ENCODE measurements at places on chromosomes 5 and 9. TPM values are rescaled to one million over a fixed set of nuclear protein-coding genes. Genes with fewer than 3 reads are reported as not detected.

STKLD1 gene
- total RNA-seq = 0.36 TPM

ZFP62 gene
- total RNA-seq = 32.0 TPM

ECSCR gene
- 3.9 TPM for total RNA-seq

SLC36A2 gene
- total RNA-seq = not detected

CENPP gene
- total RNA-seq = 2.4 TPM

PTPN3 gene
- total RNA-seq = 29.4 TPM

SPINK4 gene
- 13.9 TPM for total RNA-seq

GDF9 gene
- 0.50 TPM for total RNA-seq

TMEM174 gene
- total RNA-seq = not detected

PRKAA1 gene
- 95.4 TPM for total RNA-seq

DNA sequence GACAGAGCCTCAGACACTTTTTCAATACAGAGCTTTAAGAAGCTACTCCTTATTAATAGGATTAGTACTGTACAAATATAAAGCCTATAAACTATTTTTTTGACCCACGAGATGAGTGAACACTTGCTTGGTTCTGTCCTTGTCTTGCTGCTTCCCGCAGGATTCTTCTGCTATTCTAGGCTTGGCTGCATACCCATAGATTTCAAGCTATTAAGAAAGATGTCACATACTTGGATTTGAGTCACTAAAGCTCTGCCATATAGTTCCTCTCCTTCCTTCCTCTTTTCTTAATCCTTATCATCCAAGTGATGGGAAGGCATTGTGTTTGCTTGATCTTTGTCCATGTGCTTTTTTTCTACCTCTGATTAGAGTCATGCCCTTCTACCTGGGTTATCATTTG is 361.2 kb upstream of the TRPC7 start:
- DNase-seq = no peak

DNA sequence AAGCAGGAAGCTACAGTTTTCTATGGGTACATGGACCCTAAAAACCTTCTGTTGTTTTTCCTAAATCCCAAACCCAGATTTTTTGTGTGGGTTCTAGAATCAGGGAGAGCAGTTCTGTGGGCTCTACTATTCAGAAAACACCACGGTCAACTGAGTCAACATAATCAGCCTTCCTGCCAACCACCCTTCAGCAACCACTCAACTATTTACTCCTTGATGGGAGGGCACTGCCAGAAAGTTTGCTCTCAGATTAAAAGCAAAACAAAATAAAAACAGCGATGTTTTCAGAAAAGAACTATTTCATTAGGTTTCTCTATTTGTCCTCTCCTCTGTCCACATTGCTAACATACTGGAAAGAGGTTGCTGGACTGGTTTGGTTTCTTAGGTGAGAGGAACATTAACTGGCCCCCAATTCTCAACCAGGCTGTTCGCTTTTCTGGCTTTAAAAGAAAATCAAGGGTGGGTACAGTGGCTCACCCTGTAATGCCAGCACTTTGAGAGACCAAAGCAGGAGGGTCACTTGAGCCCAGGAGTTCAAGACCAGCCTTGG is 72.3 kb downstream of the GCNT1 start:
- DNase-seq = no peak

DNA sequence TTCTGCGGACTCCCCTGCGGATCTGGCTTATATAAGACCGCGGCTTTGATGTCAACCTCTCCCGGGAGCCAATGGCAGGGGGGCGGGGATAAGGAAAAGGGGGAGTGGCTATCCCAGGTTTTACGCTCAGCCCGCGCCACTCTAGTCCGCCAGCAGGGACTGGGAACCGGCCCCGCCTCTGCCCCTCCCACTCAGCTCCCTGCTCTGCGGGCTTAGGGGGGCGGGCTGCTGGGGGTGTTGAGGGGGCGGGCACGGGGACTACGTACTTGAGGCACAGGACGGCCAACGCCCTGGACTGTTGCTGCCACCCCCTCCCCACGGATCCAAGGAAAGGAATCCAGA is at the start of gene HAND1:
Gene HAND1, minus strand, starts transcription at position 4 of the 342 bp plus-strand sequence. CDS start 219 bp downstream, outside the sequence.
- DNase-seq = peak; percentile 76

GRCh38 chr5:140186267-140186671 is 11.3 kb downstream of the CYSTM1 start:
- DNase-seq = no peak

DNA sequence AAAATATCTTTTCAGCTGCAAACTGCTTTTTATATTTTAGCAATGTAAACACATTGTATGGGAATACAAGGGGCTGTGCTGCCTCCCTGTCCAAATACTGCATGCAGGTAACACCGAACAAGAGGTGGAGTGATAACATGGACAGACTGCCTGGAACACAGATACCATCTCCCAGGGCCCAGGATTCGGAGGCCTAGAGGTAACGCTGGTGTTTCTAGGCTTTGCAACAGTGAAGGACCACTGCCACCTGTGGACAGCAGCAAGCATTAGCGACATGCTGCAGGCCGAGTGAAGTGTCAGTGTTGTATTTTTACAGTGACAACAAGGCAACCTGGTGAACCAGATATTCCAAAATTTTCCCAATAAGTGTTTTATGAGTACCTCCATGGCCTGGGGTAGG is 379.1 kb downstream of the DMRT2 start:
- peak; percentile 17 for DNase-seq

DNA sequence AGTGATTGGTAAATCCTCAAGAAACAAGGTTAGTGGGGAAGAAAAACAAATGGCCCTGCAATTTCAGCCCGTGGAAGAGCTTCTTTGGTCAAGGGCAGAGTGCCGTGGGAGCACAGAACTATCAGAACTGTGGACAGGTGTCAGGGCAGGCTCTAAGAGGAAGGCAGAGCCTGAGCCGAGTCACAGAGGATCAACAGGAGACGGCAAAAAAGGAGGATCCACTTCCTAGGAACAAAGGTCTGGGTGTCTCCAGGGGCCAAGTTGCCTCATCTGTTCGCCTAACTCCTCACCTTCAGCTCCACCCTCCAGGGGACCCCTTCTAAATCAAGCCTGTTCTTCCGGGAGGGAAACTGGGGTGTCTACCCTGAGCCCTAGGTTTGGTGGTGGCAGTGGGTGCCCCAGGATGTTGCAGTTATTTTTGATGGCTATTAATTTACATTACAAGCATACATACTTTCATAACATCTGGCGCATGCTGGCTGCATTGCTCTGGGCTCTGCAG is 88.0 kb downstream of the FEM1C start:
- no peak for DNase-seq

GRCh38 chr9:98906273-98907040 is 37.2 kb upstream of the COL15A1 start:
- DNase-seq = no peak

DNA sequence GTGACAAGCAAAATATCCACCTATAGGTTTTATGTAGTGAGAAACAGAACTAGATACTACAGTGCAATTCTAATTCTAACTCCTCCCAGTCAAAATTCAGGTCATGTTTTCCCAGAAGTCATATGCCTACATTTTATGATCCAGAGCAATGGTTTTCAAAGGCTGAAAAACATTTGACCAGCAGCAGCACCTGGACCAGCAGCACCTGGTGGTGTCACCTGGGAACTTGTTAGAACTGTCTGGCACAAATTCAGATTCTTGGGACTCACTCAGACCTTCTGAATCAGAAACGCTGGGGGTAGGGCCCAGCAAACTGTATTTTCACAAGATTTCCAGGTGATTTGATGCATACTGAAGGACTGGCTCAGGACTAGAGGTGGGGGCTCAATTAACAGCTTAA is 367.7 kb upstream of the RFX3 start:
- no peak for DNase-seq

DNA sequence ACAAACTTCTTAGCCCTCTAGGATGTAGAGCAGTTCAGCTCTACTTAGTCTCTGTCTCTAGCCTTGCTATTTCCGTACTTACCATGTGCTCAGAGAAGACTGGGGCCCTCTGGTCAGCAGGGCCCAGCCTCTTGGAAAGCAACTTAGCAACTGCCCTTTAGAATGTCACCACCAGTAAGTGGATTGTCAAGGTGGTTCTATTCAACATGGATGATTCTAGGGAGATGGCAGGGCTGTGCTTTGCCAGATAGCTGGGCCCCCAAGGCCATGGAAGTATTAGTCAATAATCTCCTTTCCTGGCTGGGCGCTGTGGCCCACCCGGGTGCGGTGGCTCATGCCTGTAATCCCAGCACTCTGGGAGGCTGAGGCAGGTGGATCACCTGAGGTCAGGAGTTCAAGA is 177.6 kb upstream of the MVB12B start:
- no peak for DNase-seq

- DNase-seq = no peak
These were observed 68.9 kb downstream of the RASEF start for GRCh38 chr9:82993856-82994605.

GRCh38 chr9:77166193-77166592 is 11.1 kb upstream of the VPS13A start:
- no peak for DNase-seq

DNA sequence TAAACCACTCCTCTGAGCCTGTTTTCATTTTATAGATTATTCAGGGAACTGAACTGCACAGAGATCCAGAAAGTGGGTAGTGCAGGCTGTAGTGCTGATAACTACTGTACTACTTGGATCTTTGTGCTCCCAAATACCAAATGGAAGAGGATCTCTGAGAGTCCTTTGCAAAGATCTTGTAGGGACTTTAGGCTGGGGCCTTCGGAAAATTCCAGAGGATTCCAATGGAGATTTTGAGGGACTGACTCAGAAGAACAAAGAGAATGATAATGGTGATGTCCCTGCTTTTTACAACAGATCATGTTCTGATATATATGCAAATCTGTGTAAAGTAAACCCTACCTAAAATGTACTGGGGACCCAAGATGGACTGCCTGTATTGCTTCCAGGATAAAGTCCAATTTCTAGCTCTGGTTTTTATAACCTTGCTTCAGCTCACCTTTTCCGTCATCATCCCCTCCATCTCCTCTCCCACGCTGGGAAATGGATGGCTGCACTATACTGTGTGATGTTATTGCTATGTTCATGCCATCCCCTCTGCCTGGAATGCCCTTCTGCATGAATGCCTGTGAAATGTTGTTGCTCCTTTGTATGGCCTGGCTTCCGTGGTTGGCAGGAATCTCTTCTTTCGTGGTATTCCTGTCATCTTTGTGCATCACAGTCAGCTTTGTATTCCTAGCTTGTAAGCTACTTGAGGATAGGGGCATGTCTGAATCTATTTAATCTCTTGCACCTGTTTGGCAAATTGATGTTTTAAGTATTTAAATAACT is 9.7 kb upstream of the PSMD5 start:
- no peak for DNase-seq

DNA sequence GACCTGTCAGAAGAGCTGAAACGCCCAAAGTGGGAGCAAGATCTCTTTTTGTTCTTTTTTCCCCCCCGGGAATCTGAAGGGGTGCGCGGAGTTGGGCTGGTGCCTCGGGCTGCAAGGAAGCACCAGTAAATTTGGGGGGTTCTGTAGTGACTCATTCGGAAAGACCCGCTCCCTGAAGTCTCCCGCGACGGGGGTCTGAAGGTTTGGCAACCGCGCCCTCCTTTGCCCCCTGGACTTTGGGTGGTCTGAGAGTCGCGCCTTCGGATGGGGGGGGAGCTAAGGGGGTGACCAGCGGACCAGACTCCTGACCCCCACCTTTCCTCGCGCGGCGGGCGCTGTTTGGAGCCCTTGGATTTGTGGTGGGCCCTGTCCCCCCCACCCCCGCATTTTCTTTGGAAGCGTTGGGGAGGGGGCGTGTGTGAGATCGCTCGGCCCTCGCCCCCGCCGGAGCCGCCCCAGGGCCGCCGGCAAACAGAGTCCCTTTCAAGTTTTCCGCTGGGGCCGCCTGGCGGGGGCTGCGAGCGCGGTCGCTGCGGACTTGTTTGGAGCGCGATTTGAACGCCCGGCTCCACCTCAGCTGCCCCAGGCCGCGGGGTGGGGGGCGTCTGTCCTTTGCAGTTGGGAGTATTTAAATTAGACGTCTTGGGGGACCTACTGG is 2.0 kb downstream of the CXXC5 start:
- DNase-seq = peak; percentile 64

- DNase-seq = no peak
These were observed 83.7 kb upstream of the IRX4 start for GRCh38 chr5:1966461-1966860.

DNA sequence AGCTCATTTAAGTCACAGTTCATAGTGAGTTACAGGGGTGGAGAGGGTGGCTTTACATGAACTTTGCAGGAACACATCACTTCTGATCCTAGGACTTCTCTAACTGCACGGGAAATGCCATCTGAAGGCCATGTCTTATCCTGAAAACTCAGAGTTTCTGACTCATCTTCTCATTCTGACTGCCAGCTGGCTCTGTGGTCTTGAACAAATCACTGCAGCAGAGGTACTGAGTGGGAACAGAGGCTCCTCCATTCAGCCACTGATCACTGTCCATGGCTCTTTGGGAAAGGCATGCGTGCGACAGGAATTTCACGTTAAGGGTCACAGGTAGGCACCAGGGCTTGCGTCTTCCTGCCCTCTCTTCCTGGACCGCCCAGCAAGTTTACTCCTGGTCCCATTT is 114.6 kb upstream of the LRRTM2 start:
- DNase-seq = no peak

All from left colon (tissue), 2 donors.